ENCODE measurements at places on chromosomes 1 and 21.

DNA sequence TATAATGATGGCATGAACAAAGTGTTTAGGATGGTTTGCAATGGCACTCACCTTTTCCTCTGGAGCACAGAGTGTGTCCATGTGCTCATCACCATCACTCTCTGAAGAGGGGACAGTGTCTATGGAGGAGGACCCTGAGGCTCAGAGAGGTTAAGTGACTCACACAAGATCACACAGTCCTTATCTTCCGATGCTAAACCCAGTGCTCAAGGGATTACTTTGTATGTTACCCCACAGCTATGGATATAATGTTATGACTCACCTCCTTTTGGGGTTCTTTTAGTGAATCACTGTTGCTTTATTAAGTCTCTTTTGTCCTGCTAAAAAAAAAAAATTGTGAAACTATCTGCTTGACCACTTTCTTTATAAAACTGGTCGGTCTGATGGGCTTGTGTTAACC lies 67.6 kb downstream of the TENT5C start:
- peak; percentile 41 for DNase-seq

DNA sequence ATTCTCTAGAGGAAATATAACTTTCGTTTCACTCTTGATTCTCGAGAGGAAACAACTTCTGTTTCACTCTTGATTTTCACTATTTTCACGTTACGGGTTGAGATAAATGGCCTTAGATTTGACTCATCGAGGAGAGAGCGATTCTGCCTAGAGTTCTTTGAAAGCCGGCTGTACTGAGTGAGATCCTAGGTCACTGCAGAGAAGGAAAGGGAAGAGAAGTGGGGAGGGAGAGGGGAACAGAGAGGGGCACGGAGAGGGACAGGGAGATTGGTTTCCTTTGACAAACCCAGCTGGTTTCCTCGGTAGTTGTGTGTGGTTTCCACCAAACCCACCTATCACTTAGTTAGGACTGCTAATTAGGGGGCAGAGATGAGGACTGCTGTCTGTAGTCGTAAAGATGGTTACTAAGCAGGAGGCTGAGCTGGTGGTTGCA lies 21.6 kb upstream of the GPR137B start:
- DNase-seq = no peak

GRCh38 chr1:170576980-170577379 lies 45.0 kb downstream of the GORAB start:
- DNase-seq = no peak

DNA sequence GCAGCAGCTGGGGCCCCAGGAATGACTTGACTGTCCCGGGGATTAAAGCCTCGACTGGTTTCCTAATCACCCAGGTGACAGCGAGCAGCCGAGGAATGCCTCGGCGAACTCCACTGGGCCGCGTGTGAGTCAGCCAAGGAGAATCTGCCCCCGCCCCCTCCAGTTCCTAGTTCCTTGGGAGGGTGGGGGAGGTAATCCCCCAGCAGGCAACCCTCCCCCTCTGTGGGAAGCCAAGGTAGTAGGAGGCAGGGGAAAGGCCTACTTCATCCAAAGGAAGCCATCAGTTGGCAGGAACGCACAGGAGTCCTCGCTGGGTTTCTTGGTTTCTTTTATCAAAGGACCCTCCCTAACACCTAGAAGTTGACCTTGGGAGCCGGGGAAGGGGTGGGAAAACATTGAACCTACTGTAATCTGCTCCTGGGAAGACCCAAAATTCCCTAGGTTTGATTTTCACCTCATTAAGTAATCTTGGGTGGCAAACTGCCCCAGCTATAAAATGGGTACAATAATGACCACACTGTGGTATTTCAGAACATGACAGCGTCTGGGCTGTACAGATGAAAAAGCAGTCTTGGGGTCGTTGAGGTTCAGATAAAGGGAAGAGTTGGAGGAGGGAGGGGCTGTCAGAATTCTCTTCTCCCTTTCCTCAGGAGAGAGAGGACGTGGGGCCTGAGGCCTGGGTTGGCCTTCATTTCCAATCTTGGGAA lies 1.4 kb downstream of the TENT5B start:
- DNase-seq = no peak

- DNase-seq = no peak
Observed at GRCh38 chr21:25491267-25491666, 116.0 kb downstream of the MRPL39 start.

Measured in AG04449 (cell line).